ENCODE measurements at places on chromosomes 7 and 10.

GRCh38 chr7:70114806-70115205, 516.5 kb downstream of the AUTS2 start:
- DNase-seq, result no peak

- DNase-seq, result no peak
Observed at GRCh38 chr7:74334030-74334429, 44.8 kb downstream of the CLIP2 start.

GRCh38 chr7:77157446-77157845, 35.0 kb downstream of the CCDC146 start:
- DNase-seq, result no peak

- no peak for DNase-seq
Observed at GRCh38 chr10:55630491-55631056, 730.5 kb downstream of the ZWINT start.

DNA sequence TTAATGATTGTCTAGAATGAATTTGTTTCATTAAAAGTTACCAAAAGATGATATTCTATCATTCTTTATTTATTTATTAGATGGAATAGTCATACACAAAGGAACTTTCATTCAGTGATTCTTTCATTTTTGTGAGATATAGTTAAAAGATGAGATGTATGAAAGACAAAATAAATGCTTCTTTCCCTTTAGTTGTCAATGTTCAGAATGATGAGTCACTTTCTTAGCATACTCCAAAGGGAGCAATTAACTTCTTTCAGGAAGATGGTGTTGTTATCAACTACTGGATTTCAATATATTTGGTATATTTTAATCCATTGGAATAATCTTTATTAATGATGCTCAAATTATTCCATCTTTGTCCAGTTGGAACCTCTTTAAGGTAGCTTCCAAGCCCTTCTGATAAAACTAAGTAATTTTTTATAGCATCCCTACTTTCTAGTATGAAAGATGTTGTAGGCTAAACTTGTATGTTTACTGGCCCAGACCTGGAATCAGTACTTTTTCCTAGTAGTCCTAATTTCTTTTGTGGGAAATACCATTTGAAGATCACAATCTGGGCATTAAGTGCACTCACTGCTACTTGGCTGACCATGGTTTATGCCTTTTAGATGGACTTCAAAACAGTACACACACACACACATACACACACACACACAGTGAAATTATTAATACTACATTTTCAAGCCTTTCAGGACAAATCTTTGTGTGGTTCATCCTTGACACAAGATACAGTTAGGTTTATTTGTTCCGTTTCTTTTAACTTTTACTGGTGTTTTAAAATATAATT, 2.5 kb downstream of the GIMAP7 start:
- DNase-seq, result no peak

DNA sequence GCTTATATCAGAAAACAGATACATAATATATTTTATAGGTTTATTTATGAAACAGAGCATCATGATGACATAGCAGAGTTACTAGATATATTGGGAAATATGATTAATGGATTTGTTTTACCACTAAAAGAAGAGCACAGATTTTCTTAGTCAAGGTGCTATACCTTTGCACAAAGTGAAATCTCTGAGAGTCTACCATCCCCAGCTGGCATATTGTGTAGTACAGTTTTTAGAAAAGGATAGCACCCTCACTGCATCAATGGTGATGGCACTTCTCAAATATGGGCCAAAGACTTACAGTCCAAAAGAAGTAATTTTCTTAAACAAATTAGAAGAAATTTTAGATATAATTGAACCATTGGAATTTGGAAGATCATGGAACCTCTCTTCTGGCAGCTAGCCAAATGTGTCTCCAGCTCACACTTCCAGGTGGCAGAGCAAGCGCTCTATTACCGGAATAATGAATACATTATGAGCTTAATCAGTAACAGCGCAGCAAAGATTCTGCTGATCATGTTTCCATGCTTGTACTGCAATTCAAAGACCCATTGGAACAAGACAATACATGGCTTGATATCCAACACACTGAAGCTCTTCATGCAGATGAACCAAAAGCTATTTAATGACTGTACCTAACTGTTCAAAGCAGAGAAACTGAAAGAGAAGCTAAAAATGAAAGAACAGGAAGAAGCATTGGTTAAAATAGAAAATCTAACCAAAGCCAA, 21.9 kb upstream of the CREB3L2 start:
- no peak for DNase-seq

GRCh38 chr7:50397971-50398324, 52.2 kb downstream of the FIGNL1 start:
- DNase-seq, result no peak

GRCh38 chr7:28631995-28632394, 219.7 kb downstream of the CREB5 start:
- no peak for DNase-seq

DNA sequence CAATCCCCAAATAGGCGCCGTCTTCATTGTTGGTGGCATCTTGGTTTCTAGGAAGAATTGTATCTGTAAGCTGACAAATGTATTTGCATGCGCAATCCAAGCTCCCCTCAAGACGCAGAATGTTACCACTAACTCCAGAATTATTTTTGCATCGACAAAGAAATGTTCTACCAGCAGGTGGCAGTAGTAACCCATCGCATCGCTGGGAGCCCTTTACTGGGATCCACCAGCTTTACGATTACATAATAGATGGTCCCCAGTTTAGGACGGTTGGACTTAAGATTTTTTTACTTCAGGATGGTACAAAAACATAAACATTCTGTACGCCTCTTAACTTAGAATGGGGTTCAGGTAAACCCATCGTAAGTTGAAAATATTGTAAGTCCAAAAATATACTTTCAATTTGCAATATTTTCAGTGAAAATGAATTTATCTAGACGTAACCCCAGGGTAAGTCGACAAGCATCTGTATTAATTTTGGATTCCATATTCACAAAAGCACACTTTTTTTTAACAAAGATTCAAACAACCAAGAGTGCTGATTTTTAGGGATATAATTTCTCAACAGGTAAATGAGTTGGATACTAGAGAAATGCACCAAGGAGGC, 114.0 kb upstream of the COBL start:
- DNase-seq, result peak; percentile 45

DNA sequence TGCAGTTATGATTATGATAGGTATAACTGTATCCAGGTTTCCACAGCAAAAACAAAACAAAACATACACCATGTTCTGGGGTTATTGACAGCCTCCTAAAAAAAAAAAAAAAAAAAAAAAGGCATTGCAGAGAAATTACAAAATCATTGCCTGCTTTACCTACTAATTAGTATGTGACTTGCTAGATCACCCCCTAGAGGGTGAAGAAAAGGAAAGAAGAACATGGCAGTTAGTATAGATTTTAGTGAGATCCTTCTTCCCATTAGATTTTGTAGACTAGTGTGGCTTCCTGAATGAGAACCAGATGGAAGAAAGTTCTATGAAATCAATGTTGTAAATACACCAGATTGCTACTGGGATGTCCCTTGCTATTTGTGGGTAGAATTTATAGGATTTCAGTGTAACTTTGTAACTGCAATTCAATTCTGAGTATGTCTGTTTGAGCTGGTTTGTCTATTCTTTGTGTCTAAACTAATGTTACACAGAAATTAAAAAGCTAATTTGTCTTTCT, 24.0 kb upstream of the AGBL3 start:
- DNase-seq, result no peak

GRCh38 chr10:63123727-63124362, 9.3 kb upstream of the NRBF2 start:
- no peak for DNase-seq

GRCh38 chr10:14379556-14380280, 49.0 kb upstream of the FRMD4A start:
- DNase-seq, result no peak

DNA sequence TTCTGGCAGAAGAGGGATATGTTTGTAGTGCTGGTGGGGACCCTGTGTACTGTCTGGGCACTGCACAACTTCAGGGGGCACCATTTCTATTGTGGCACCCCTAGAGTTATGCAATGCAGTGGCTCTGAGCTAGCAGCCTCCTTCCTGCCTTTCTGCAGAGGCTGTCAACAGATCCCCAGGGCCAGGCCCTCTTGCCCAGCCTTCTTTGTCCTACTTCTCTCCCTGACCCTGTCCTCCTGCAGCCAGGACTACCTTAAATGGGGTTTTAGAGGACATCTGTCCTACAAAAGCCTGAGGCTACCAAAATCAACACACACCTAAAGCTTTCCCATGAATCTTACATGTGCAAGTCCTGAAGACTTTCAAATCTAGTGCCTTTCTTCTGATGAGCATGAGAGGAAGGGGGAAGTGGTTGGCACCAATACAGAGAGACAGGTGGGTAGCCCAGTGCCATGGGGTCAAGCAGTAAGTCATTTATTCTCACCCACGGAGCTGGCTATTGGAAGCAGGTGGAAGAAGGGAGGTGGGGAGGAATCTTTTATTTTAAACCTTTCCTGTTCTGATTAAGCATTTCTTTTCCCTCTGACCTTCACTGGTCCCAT, 2.4 kb downstream of the SPOCK2 start:
- no peak for DNase-seq

DNA sequence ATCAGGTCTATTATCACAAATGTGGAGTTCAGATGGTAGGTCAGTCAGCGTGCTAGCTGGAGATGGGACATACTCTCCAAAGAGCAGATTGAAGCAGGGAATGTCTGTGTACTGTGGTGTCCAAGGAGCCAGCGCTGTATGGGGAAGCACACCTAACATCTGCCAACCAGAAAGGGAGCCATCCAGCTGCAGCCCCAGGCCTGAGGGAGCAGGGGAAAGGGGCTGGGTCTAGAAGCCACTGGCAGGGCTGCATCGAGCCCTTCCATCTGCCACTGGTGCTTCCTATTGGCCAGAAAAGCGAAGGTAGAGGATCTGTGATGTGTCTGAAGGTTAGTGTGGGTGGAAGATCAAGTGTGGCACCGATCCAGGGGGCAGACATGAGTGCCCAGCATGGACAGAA, 8.0 kb upstream of the RAMP3 start:
- no peak for DNase-seq

GRCh38 chr7:121599887-121600286, 203.8 kb upstream of the FAM3C start:
- no peak for DNase-seq

GRCh38 chr7:44912775-44913347, 27.5 kb upstream of the PURB start:
- no peak for DNase-seq

DNA sequence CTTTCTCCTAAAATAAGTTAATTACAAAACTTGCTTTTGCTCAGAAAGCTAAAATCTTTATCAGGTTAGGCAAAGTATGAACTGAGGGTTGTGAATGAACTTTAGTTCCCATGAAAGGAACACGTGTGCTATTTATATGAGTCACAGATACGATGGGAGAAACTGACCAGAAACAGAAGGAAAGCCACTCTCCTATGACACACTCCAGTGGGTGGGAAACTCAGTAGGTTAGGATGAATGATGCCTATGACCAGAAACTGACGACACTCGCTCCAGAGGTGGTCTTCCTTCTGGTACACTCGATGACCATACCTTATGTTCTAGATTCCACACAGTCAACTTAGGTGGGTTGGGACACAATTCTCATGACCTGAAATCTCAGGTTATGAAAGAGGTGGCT, 215.7 kb upstream of the INHBA start:
- DNase-seq, result no peak

DNA sequence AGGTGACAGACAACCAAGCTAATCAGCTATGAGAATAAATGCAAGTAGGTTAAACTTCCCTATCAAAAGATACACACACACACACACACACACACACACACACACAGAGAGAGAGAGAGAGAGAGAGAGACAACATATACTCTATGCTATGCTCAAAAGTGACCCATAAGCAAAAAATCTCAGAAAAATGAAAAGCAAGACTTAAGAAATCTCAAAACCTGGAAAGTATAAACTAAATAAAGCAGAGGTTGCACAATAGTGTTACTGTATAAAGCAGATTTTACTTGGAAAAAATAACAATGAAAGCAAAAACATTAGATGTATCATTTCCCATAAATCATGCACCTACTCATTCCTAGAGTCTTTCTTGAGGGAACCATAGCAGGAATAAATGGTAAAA, 221.5 kb downstream of the INHBA start:
- DNase-seq, result no peak

DNA sequence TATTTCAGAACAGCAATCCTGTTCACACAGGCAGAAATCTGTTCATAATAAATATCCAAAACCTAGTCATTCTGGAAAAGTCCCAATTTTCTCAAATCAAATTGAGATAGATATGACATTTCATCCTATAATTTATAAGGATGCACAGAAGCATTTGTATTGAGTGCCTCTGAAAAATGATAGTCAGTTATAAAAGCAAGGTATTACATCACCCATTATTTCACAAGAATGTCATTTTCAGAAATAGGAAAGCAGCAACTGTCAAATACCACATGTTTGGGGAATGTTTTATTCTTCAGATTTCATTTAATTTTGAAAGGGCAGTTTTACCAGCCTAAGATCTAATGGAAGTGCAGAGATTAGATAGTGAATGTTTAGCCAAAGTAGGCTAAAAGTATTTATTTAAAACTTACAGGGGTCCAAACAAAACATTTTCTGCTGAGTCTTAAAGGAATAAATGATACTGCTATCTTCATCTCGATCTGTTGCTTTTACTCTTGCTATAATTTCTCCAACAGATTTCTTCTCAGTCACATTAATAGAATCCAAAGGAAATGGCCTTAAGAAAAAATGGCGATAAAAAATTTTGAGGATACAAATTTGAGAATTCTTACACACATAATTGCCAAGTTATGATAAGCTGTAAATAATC, 185.8 kb downstream of the HGF start:
- DNase-seq, result no peak

- DNase-seq, result no peak
Observed at GRCh38 chr7:107210400-107210799, 41.6 kb downstream of the HBP1 start.

DNA sequence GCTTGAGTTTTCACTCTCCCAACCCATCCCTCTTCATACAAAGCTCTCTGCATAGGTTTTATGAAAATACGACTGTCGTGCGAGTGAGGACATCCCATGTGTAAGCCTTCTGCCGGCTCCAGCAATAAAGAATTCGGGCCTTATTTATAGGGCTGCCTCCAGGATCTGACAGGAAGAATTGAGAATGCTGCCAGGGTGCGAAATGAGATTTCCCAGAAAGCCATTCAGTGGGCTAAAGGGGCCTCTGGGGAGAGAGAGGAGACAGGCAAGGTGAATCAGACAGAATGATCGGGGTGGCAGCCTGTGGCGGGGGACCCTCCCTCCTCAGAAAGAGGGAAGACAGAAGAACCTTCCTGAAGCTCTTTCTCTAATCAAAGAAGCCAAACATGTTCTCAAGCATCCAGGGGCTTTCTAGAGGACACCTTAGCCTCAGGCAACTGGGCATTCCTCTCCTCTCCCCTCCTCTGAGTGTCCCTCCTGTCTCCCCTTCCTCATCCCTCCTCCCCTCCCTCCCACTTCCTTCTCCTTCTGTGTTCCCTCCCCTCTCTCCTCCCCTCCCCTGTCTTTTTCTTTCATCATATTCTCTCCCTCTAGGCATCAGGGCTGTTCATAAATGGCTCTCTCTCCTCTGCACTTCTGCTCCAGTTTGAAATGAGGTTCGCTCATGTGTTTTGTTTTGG, 410.9 kb downstream of the TYW1 start:
- peak; percentile 70 for DNase-seq

- no peak for DNase-seq
Observed at GRCh38 chr10:32795598-32796183, 162.3 kb downstream of the ITGB1 start.

GRCh38 chr7:151520419-151521261, 945 bp upstream of the RHEB start:
- peak; percentile 42 for DNase-seq

- no peak for DNase-seq
Observed at GRCh38 chr10:132057191-132057681, 8.5 kb upstream of the JAKMIP3 start.

All from DMS79 treated with DMSO at 0.1 percent for 48 hours (cell line).